ENCODE measurements at places on chromosomes 6 and 20. TPM values are rescaled to one million over a fixed set of nuclear protein-coding genes. Genes with fewer than 3 reads are reported as not detected.
A peak's percentile ranks its signal among the peaks of the same experiment; 100 is the strongest.

GRCh38 chr20:57663241-57663640 is 43.0 kb upstream of the ZBP1 start:
- peaks cover 11% of the 10 kb centered on the region for H3K36me3 ChIP-seq
- no peak overlapping the region for H3K27ac ChIP-seq
- peak; percentile 4 for DNase-seq
- H3K27me3 ChIP-seq, result no peaks in the 10 kb centered on the region

GRCh38 chr6:158631678-158632537 is 12.6 kb downstream of the DYNLT1 start:
- H3K27me3 ChIP-seq, result no peaks in the 10 kb centered on the region
- peak overlapping the region; percentile 38 for H3K4me3 ChIP-seq
- peak; percentile 84 for DNase-seq
- peaks cover 28% of the 10 kb centered on the region for H3K36me3 ChIP-seq

DNA sequence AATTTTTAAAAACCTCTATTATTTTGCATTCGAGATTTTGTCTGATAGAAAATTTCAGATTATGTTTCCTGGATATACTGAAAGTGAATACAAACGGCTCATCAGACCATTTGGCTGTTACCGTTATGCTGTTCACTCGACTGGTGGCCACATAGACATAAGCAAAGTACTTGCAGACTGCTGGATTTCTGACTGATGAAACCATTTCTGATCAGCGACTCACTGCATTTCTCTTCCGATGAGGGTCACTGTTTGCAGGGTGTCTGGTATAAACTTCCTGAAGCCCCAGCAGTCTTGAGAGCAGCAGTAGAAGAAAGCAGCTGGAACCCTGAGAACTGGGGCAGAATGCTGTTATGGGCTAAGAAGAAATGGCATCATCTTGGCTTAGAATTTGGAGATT is 17.7 kb downstream of the SNX9 start:
- no peak overlapping the region for H3K27ac ChIP-seq
- no peak overlapping the region for H3K4me3 ChIP-seq
- H3K4me1 ChIP-seq, result peaks cover 85% of the 10 kb centered on the region
- H3K36me3 ChIP-seq, result no peaks in the 10 kb centered on the region
- no peaks in the 10 kb centered on the region for H3K27me3 ChIP-seq

DNA sequence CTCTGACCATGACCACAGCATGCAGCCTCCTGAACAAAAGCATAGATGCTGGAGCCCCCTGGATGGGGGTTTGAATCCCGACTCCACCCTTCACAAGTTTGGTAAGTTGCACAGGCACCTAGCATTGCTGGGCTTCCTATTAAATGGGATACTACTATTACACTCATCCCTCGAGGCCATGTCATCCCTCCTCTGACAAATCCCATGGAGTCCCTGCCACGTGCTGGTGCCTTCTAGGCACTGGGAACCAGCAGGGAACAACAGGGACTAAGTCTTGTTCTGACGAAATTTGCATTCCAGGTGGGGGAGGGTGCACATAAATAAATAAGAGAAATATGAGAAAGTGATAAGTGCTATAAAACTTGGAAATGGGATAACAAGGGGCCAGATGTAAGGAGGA is 15.3 kb upstream of the SIRPA start:
- no peak overlapping the region for H3K27ac ChIP-seq
- H3K36me3 ChIP-seq, result no peaks in the 10 kb centered on the region
- no peak for DNase-seq
- peaks cover 26% of the 10 kb centered on the region for H3K4me1 ChIP-seq

The SLC52A3 gene
- 2.3 TPM for total RNA-seq

GRCh38 chr20:53693262-53693871 is 99.7 kb upstream of the ZNF217 start:
- H3K36me3 ChIP-seq, result no peaks in the 10 kb centered on the region
- no peaks in the 10 kb centered on the region for H3K27me3 ChIP-seq

- DNase-seq, result peak; percentile 33
- H3K27me3 ChIP-seq, result peaks cover 13% of the 10 kb centered on the region
- H3K4me1 ChIP-seq, result no peaks in the 10 kb centered on the region
- no peak overlapping the region for H3K27ac ChIP-seq
- no peak overlapping the region for H3K4me3 ChIP-seq
Measured at GRCh38 chr6:29702519-29703103, 20.6 kb upstream of the HLA-F start.

GRCh38 chr6:109343518-109343917 is 38.7 kb downstream of the CD164 start:
- no peaks in the 10 kb centered on the region for H3K27me3 ChIP-seq
- H3K36me3 ChIP-seq, result no peaks in the 10 kb centered on the region
- no peak for DNase-seq
- H3K27ac ChIP-seq, result no peak overlapping the region

The DSP gene
- total RNA-seq, result 322 TPM

GRCh38 chr6:96631248-96631647 is 68.3 kb downstream of the FHL5 start:
- no peaks in the 10 kb centered on the region for H3K36me3 ChIP-seq
- no peak for DNase-seq
- H3K27ac ChIP-seq, result no peak overlapping the region
- no peaks in the 10 kb centered on the region for H3K27me3 ChIP-seq
- no peaks in the 10 kb centered on the region for H3K4me1 ChIP-seq

DNA sequence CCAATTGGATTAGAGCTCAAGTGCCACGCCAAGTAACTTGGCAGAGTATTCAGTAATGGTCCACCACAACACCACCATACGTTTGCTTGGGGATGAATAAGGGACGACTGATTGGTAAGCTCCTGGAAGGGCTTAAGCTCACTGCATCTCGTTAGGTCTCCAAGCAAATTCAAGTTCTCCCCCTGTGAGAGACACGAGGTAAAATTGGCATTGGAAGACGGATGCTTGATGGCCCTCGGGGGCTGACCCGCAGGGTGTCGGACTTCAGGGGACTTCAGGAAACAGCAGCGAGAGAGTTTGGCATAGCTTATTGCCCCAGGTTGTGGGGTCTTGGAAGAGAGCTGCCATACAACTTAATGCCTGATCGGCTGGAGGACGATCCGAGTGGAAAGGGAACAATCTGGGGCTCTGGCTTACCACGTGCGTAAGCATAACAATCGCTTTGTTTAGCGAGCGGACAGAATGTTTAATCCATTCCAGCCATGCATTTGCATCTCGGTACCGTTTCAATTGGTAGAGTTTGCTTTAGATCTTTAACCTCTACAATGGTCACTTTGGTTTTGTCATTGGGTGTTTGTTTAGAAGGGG is 4.8 kb upstream of the ZNFX1 start:
- no peak overlapping the region for H3K4me3 ChIP-seq
- no peaks in the 10 kb centered on the region for H3K27me3 ChIP-seq
- no peak overlapping the region for H3K27ac ChIP-seq

The SLC22A2 gene
- total RNA-seq, result not detected

DNA sequence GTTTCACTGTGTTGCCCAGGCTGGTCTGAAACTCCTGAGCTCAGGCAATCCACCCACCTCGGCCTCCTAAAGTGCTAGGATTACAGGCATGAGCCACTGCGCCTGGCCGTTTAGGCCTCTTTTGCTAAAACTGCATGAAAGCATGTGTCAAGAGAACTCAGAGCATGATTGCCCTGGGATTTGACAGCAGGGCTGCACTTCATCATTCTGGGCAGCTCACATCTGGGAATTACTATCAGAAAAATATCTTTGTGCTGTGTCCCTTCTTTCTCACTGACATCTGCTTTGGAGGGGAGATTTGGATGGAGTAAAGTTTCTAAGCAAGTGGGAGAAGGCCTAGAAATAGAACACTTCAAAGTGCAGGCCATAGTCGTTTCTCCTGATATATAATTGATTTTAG is 59.6 kb upstream of the EIF2S2 start:
- H3K27ac ChIP-seq, result no peak overlapping the region
- no peaks in the 10 kb centered on the region for H3K36me3 ChIP-seq
- DNase-seq, result no peak
- no peak overlapping the region for H3K4me3 ChIP-seq

The NRN1 gene
- total RNA-seq, result 8.8 TPM

The TBX18 gene
- 3.5 TPM for total RNA-seq

DNA sequence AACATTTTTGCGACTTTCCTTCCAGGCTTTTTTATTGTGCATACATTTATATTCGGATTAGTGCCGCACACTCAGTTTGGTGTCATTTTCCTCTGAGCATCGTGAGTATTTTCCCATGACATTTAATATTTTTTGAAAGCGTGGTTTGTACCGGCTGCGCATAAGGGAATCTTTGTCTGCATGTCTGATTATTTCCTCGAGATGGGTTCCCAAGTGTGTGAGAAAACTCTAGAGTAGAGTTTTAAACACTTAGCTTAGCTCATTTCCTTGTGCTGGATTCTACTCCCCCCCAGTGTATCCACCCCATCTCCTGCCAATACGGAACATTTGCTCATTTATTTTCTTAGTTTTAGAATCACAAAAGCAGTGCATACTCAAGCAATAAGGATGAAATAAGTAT is 94.3 kb downstream of the CDC5L start:
- no peaks in the 10 kb centered on the region for H3K4me1 ChIP-seq
- peaks cover 33% of the 10 kb centered on the region for H3K27me3 ChIP-seq
- H3K4me3 ChIP-seq, result no peak overlapping the region
- H3K36me3 ChIP-seq, result no peaks in the 10 kb centered on the region

DNA sequence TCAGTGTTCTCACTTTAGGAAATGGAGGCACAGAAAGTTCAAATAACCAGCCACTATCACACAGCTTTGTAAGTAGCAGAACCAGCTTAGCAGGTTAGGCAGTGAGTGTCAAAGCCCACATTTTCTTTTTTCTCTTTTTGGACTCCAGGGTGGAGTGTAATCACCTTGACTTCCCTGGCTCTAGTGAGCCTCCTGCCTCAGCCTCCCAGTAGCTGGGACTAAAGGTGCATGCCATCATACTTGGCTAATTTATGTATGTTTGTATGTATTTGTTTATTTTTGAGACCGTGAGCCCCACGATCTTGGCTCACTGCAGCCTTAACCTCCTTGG is 7.8 kb upstream of the NCOA3 start:
- H3K4me3 ChIP-seq, result peak overlapping the region; percentile 35
- no peaks in the 10 kb centered on the region for H3K36me3 ChIP-seq
- peaks cover 40% of the 10 kb centered on the region for H3K4me1 ChIP-seq
- H3K27ac ChIP-seq, result peak overlapping the region; percentile 92
- no peaks in the 10 kb centered on the region for H3K27me3 ChIP-seq
- DNase-seq, result no peak

GRCh38 chr6:166969390-166970002 is 13.1 kb upstream of the RNASET2 start:
- H3K4me1 ChIP-seq, result no peaks in the 10 kb centered on the region
- H3K27me3 ChIP-seq, result no peaks in the 10 kb centered on the region
- no peak overlapping the region for H3K27ac ChIP-seq
- H3K36me3 ChIP-seq, result no peaks in the 10 kb centered on the region

Measured in left ventricle myocardium inferior (tissue), 1 donor.